ENCODE measurements at places on chromosomes 13 and 19.

- DNase-seq: no peak
Observed at GRCh38 chr13:49936968-49937273, 781 bp upstream of the SPRYD7 start.

- DNase-seq: no peak
Observed at GRCh38 chr19:47819858-47820257, 1.9 kb upstream of the CRX start.

DNA sequence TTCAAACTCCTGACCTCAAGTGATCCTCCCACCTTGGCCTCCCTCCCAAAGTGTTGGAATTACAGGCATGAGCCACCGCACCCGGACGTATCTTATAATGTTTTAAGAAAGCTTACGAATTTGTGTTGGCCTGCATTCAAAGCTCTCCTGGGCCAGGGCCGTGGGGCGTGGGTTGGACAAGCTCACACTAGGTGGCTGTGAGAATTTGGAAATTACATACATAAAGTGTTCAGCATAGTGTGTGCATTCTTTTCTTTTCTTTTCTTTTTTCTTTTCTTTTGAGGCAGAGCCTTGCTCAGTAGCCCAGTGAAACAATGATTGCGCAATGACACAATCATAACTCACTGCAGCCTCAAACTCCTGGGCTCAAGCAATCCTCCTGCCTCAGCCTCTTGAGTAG is 2.6 kb downstream of the ZSWIM4 start:
- DNase-seq: peak; percentile 86

- no peak for DNase-seq
Observed at GRCh38 chr13:28493740-28494503, 1.0 kb downstream of the FLT1 start.

DNA sequence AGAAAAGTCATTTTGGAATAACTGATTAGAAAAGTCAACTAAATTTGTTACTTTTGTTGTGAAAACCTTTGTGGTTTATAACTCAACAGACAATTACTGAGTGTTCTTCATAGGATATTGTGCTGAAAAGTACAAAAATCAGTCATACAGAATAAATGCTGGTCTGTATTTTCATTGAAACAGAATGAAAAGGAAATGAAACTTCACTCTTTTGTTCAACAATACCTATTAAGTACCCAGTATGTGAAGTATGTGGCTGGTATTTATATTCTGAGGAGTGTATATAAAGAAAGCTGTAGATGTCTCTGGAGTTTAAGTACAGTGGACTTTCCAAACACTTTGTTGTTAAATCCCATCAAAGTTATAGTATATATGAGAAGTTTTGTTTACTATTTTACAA is 828.4 kb upstream of the ATXN8OS start:
- DNase-seq: no peak

DNA sequence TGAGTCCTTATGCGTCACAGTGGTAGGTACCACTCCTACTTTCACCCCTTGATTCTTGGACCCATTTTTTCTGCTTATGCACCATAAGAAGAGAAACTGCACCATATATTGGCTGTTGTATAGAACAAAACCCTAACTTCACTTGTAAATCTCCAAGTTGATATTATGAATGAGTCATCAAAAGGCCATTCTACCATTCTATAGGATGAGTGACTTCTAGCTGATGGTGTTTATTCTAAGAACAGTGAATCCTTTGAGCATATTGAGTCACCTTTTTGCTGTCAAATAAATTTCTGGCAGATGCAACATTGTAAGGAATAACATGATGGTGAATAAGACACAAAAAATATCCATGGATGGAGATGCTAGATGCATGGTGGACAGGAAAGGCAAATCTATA is 57.7 kb downstream of the POLR1D start:
- DNase-seq: no peak

DNA sequence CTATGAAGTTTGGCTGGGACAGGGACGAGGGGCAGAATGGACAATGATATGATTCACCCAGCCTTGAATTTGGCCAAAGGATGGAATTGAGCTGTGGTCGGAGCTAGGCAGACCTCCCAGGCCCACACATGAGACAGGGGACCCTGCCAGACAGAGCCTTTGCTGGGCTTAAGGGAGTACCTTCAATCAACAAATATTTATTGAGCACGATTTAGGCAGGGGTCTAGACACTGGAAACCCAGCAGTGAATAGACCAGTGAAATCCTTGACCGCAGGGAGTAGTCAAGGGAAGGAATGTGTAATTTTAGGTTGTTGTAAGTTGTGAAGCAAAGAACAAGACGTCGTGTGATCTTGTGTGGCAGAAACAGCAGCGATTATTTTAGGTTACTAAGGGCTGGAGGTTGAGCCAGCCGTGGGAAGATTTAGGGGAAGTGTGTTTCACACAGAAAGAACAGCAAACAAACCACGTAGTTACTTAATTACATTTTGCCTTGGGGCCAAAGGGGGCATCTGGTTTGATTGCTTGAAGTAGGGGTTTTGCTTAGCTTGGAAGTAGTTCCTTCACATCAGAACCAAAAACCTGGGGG is 16.9 kb upstream of the AP1M2 start:
- no peak for DNase-seq

- no peak for DNase-seq
Observed at GRCh38 chr13:63631006-63631405, 2215.4 kb upstream of the PCDH20 start.

GRCh38 chr19:58408152-58409009 is at the start of gene ZNF584:
TSS of gene ZNF584 (plus strand) at chr19:58408649. CDS start at chr19:58409148, 499 bp downstream.
- peak; percentile 84 for DNase-seq

DNA sequence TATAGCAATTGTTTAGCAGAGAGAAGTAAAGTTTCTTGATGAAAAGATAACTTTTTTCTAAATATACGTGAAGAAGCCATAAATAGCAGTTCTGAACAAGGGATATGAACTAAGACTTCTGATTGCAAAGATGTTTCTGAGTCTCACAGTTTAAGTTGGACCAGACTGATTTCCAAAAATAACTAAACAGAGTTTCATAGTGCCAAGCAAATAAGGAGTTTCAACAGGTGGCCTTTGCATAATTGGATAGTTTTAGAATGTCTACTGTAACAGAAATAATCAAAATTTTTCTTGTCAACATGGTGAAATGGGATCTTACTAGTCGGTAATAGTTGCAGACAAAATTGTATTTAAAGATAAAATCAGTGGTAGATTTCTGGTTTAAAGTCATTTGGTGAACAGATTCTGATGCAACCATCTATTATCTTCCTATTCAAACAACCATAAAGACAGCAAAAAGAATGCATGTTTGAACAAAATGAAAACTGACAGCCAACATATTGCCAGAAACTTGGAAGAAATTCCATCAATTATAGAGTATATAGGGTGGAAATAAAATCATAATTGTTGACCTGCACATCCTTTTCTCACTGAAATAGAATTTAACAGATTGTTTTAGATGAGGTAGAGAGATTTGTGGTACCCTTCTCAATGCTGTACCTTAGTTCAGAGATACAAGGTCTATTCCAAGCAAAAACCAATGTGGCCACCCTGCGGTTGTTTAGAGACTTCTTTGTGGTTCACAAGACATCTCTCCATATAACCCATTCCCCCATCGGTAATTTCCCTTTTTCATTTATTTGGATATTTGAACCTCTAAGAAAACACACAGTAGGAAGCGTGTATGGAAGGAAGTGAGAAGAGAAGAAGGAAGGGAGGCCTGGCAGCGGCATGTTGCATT is 275.3 kb downstream of the COG6 start:
- DNase-seq: no peak

- no peak for DNase-seq
Observed at GRCh38 chr19:46015687-46016425, 7.0 kb downstream of the PGLYRP1 start.

DNA sequence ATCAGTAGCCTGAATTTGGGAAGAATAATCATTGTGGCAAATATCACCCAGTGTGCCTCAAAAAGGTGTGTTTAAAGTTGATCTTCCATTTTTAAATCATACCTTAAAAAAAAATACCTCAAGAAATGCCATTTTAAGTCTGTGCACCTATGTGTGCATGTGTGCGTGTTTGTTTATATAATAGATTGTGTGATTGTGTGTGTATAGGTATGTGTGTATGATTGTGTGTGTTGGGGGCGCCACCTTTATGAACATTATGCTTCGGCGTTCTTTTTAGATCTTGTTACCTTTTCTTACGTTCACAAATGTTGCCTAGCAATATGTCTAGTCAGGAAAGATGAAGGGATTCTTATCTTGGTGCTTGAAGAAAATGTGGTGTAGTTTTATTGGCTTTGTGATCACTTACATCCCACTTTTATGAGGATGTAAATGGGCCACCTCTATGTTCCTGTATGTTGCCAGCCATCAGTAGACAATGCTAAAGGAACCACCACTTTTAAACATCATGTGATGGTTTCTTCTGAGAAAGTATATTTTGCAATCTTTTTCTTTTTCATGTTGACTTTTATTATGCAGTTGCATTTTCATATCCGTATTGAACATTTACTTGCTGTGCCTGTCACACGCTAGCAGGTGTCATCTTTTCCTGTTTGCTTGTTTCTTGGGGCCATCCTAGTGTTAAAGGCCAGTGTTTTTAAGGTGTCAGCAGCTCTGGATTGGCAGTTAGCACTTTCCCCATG is 2.2 kb upstream of the IRS2 start:
- DNase-seq: no peak

- no peak for DNase-seq
Observed at GRCh38 chr19:10427169-10427568, 6.8 kb downstream of the PDE4A start.

DNA sequence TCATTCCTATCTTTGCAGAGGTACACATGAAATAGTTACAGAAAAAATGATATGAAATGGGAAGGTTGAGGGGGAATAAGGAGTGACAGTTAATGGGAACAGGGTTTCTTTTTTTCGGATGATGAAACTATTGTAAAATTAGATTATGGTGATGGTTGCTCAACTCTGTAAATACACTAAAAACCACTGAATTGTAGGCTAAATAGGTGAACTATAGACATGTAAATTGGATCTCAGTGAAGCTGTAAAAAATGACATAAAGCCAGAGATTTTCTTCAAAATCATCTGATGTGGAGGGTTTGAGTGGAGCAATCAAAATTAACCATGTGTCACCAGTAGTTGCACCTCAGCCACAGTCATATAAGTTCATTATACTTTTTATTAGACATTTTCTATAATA is 6.6 kb upstream of the FLT3 start:
- no peak for DNase-seq

- no peak for DNase-seq
Observed at GRCh38 chr19:2154587-2155075, 3.3 kb upstream of the AP3D1 start.

- DNase-seq: peak; percentile 78
Observed at GRCh38 chr19:3404324-3405260, 38.2 kb downstream of the NFIC start.

DNA sequence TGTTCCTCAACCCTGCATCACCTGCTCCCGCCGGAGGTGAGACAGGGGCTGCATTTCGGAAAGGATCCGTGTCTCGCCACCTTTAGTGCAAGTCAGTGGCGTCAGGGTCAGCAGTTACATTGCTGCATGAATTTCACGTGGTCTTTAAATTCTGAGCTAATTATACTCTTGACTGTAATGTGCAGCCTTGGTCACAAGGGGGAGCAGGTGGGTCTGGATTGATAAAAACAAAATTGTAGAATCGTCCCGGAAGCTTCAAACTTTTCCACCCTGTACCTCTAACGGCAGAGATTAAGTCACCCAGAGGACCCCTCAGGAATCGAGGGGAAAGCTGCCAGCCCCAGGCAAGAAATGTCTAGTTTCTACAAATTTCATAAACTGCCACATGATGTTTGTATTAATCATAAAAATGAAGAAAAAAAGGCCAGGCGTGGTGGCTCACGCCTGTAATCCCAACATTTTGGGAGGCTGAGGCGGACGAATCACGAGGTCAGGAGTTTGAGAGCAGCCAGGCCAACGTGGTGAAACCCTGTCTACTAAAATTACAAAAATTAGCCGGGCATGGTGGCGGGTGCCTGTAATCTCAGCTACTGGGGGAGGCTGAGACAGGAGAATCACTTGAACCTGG is 20.2 kb downstream of the BBC3 start:
- peak; percentile 64 for DNase-seq

- DNase-seq: no peak
Observed at GRCh38 chr13:20460761-20461160, 64.9 kb downstream of the CRYL1 start.

DNA sequence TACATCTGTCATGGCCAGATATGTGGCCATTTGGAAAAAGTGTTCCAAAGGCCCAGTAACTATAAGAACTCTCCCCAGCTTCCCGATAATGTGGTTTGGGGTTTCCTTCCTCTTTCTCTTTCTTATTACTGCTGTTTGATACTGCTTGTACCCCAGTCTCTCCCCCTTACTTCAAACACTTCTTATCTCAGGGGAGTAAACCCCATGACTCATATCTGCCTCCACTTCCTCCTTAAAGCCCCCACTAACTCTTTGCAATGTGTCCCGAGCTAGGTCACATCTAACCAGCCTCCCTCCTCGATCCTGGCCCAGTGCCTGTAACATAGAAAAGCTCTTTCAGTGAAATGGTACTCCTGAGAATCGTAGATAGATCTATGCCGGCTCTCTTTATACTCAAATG is 82.4 kb upstream of the STARD13 start:
- DNase-seq: no peak

- DNase-seq: no peak
Observed at GRCh38 chr19:44954278-44954648, 917 bp upstream of the CLPTM1 start.

GRCh38 chr13:48346583-48346982 is 43.0 kb downstream of the RB1 start:
- DNase-seq: no peak

DNA sequence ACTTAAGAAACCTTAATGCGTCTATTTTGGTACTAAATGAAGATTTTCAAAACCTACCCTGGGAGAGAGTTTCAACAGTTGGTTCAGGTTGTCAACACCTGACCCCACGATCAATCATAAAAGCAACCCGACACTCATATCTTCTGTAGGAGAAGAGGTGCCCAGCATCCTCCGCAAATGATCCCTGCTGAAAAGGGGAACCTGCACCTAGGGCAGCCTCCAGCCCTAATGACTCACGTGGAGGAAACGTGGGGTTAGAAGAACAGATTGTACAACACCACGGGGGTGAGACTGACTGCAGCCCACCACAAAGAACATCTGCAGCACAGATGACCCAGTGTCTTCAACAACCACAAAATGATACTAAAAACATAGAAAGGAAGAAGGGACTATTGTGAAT is 116.3 kb downstream of the RAB20 start:
- no peak for DNase-seq

DNA sequence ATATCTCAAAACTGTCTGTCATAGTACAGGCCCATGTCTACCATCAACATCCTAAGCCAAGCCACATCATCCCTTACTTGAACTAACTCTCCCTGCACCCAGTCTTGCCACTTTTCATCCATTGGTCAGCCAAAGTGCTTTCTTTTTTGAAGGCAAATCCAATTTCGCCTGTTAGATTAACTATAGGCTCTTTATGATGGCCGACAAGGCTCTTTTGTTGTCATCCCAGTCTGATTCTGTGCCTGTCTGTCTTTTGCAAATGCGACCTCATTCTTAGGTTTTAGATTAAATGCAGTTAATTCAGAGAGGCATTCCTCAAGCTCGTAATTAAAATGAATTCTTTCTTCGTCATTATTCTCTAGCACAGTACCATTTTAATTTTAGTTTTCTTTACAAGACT is 148.3 kb downstream of the HS6ST3 start:
- DNase-seq: no peak

All from astrocyte of the cerebellum (primary cell).